ENCODE measurements at places on chromosomes 2 and 18.

- no peak for DNase-seq
Observed at GRCh38 chr18:44821924-44822323, 141.2 kb downstream of the SETBP1 start.

GRCh38 chr2:100427627-100428258 lies 10.3 kb upstream of the CHST10 start:
- DNase-seq = no peak

DNA sequence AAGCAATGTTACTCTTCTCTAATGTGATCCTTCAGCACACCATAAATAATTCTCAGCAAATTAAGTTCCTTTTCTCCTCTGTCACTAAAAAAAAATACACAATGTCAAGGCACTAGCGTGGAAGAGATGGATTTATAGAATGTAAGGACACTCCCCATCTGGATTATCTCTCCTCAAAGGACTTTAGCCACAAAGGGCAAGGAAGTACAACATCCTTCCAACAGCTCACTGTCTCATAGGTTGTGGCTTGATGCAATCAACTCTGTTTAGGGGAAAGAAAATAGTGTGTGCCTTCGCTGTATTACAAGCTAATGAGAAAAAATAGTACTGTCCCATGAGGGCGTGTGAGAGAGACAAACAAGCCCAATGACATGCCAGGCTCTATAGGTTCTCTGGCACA lies 129.1 kb upstream of the DNMT3A start:
- DNase-seq = peak; percentile 14

DNA sequence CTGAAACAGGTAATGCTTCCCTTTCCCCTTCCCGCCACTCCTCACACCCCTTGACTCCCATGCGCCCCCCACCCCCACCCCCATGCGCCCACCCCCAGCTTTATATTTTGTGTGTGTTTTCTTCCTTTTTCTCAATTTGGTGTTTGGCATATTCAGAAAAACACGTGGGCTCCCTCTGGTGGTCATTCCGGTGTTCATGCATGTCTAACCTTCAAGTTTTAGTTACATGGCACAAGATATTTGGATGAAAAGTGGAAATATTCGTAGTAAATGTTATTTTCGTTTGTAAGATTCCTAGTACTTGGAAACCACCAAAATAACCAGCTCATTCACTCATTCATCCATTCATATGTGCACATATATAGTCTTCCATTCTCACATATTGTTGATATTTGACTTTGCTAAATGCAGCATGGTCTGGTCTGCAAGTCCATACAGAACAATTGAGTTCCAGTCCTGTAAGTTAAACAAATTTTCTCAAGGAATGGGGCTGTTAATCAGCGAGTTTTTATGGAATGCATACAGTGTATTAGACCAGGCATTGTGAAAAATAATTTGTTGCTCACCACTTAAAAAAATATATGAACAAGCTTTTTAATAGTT lies 143.6 kb upstream of the MAP3K20 start:
- no peak for DNase-seq

- DNase-seq = peak; percentile 29
Observed at GRCh38 chr18:75544051-75544481, 116.6 kb upstream of the SMIM21 start.

GRCh38 chr18:63149302-63149587 lies 170.3 kb downstream of the BCL2 start:
- DNase-seq = no peak

DNA sequence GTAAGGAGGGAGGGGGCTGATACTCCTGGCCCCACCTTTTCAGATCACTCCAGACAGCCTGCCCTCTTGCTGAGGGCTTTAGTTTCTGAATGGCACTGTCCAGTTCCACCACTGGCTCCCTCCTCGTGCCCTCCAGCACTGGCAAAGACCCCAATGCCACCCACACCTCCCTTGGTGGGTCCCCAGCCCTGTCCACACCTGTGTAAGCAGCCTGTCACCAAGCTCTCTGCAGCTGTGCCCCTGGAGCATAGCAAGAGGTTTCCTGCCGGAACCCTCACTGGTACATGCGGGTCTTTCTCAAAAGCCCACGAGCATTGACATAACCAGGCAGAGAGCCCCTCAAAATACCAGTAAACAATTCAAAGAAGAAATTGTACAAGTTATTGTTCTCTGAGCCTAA lies 17.6 kb upstream of the KIF1A start:
- no peak for DNase-seq

GRCh38 chr18:13618760-13619438 lies 107.5 kb downstream of the FAM210A start:
- DNase-seq = no peak

GRCh38 chr2:69993708-69994107 lies 32.3 kb upstream of the ASPRV1 start:
- no peak for DNase-seq

GRCh38 chr2:164560181-164560792 lies 61.0 kb downstream of the GRB14 start:
- DNase-seq = peak; percentile 12
